MM.1S (cell line): ENCODE measurements at places on chromosomes 5 and 9.

DNA sequence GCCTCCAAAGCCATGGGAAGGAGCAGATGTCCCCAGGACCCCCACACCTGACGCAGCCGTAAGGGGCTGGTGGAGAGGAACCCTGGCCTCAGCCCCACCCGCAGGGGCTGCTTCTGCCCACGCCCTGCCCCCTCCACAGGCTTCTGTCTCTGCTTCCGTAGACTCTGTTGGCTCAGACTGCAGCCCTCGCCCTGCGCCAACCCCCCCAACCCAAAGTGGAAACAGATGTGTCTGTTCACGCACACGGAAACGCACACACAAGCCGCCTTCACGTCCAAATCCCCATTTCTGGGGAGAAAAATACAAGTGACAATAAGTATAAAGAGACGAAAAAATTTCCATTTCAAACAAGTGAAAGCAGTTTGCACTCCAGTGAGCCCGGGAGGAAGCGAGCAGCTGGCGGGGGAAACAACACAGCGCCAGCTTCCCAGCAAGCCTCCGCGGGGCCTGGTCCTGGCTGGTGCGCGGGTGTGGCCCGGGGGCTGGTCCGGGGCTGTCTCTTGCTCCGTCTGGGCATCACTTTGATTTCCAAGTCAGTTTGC, 32.6 kb upstream of the RXRA start:
- H3K36me3 ChIP-seq, result no peaks in the 10 kb centered on the region
- peaks cover 72% of the 10 kb centered on the region for H3K27me3 ChIP-seq
- H3K27ac ChIP-seq, result no peak overlapping the region
- H3K4me1 ChIP-seq, result no peaks in the 10 kb centered on the region
- no peak overlapping the region for H3K4me3 ChIP-seq

DNA sequence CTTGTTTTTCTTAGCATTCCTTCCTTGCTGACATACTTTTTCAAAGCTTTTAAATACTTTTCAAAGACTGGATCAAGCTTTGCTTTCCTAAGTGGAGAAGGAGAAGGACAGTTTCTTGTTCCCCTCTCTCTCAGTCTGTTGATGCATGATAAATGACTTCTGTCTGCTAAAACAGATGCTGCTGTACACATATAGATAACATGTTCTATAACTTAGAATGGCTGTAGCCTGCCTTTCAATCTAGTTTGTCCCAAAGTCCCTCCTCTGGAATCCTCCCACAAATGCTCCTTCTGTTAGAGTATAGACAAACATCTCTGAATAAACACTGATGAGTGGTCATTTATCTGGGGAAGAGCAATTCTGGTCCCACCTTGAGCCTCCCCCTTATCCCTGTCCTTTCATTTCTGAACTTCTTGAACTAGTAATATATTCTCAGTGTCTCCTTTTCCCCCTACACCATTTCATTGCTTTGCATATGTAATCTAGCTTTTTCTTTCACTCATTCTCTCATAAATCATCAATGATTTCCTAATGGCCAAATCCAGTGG, 5.4 kb upstream of the HEMGN start:
- H3K36me3 ChIP-seq, result no peaks in the 10 kb centered on the region
- no peak for DNase-seq
- no peaks in the 10 kb centered on the region for H3K27me3 ChIP-seq
- peaks cover 25% of the 10 kb centered on the region for H3K4me1 ChIP-seq
- no peak overlapping the region for H3K4me3 ChIP-seq

GRCh38 chr9:108477529-108478006, 378.2 kb downstream of the ACTL7B start:
- no peak for DNase-seq
- H3K4me3 ChIP-seq, result no peak overlapping the region
- no peaks in the 10 kb centered on the region for H3K4me1 ChIP-seq
- no peak overlapping the region for H3K27ac ChIP-seq
- H3K36me3 ChIP-seq, result no peaks in the 10 kb centered on the region

DNA sequence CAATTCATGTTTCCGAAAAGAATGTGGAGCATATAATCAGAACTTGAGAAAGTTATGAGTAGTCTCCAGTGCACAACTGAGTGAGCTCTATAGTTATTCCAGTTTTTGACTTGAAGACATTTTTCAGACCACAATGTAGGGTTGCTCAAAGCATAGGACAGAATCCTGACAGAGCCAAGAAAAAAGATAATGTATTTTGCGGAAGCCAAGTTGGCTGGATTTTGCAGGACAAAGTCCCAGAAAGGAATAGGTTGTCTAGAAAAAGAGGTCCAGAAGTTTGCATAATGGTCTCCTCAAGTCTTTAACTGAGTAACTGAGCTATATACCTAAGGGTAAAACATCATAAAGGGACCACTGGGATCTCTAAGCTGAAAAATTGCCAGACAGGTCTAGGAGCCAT, 1028.0 kb downstream of the TAF11L14 start:
- H3K27ac ChIP-seq, result no peak overlapping the region
- no peak overlapping the region for H3K4me3 ChIP-seq
- no peaks in the 10 kb centered on the region for H3K36me3 ChIP-seq

DNA sequence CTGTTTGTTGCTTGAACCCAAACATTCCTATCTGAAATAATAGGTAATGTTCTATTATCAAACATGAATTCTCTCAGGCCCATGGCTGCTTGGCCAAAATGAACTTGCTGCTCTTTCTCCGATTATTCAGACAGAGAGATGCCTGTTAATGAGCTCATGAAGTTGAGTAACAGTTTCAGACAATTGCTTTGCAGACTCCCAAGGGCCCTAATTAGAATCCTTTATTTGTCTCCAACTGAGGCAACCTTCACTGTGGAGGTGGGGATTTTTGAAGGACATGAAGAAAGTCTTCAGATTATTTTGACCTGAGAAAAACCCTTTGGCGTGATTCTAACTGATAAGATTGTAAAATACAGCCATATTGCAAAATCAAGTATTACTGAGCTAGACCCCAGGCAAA, 466.7 kb downstream of the NFIB start:
- no peak for DNase-seq
- H3K36me3 ChIP-seq, result no peaks in the 10 kb centered on the region
- no peaks in the 10 kb centered on the region for H3K27me3 ChIP-seq
- H3K27ac ChIP-seq, result no peak overlapping the region
- H3K4me1 ChIP-seq, result no peaks in the 10 kb centered on the region

GRCh38 chr9:129751841-129752801, 721 bp downstream of the PTGES start:
- no peak overlapping the region for H3K4me3 ChIP-seq
- peaks cover 93% of the 10 kb centered on the region for H3K27me3 ChIP-seq
- no peak overlapping the region for H3K27ac ChIP-seq
- no peaks in the 10 kb centered on the region for H3K36me3 ChIP-seq
- no peak for DNase-seq

- no peak overlapping the region for H3K4me3 ChIP-seq
- H3K36me3 ChIP-seq, result no peaks in the 10 kb centered on the region
- no peak for DNase-seq
- H3K27me3 ChIP-seq, result no peaks in the 10 kb centered on the region
- no peaks in the 10 kb centered on the region for H3K4me1 ChIP-seq
Observed at GRCh38 chr9:38201844-38202243, 132.8 kb upstream of the SHB start.

DNA sequence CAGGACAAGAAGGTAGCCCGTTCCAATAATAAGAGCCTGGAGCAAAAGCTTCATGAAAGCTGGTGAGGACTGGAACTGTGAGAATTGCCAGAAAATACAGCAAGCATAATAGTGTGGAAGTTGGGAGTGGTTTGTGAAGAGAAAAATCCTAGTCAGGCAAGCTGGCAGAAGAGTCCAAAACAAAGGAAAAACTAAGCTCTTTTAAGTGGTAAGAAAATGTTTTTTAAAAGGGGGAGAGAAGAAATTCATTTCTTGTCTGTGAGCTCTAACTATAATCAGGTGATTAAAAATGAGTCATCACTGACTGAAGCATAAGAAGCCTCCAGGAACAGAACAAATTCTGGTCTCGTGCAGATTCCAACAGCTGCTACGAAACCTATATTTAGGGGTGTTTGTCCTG, 102.6 kb downstream of the CAAP1 start:
- H3K4me3 ChIP-seq, result no peak overlapping the region
- DNase-seq, result no peak
- H3K27me3 ChIP-seq, result no peaks in the 10 kb centered on the region
- H3K36me3 ChIP-seq, result no peaks in the 10 kb centered on the region

- H3K36me3 ChIP-seq, result no peaks in the 10 kb centered on the region
- H3K27me3 ChIP-seq, result no peaks in the 10 kb centered on the region
- no peak overlapping the region for H3K27ac ChIP-seq
- H3K4me1 ChIP-seq, result peaks cover 34% of the 10 kb centered on the region
- H3K4me3 ChIP-seq, result no peak overlapping the region
Observed at GRCh38 chr5:56734091-56734694, 81.2 kb upstream of the MAP3K1 start.

- H3K4me3 ChIP-seq, result no peak overlapping the region
- no peak overlapping the region for H3K27ac ChIP-seq
- H3K4me1 ChIP-seq, result peaks cover 11% of the 10 kb centered on the region
- H3K36me3 ChIP-seq, result no peaks in the 10 kb centered on the region
Observed at GRCh38 chr9:74773886-74774479, 113.7 kb downstream of the TRPM6 start.

- no peaks in the 10 kb centered on the region for H3K4me1 ChIP-seq
- H3K4me3 ChIP-seq, result no peak overlapping the region
- no peak overlapping the region for H3K27ac ChIP-seq
- H3K36me3 ChIP-seq, result no peaks in the 10 kb centered on the region
- H3K27me3 ChIP-seq, result no peaks in the 10 kb centered on the region
Observed at GRCh38 chr5:113344973-113345940, 89.5 kb downstream of the TSSK1B start.

- H3K4me1 ChIP-seq, result no peaks in the 10 kb centered on the region
- no peak overlapping the region for H3K27ac ChIP-seq
- DNase-seq, result no peak
- no peaks in the 10 kb centered on the region for H3K36me3 ChIP-seq
- H3K27me3 ChIP-seq, result no peaks in the 10 kb centered on the region
- no peak overlapping the region for H3K4me3 ChIP-seq
Observed at GRCh38 chr5:99129768-99130501, 201.1 kb upstream of the CHD1 start.

- no peaks in the 10 kb centered on the region for H3K4me1 ChIP-seq
- no peak overlapping the region for H3K4me3 ChIP-seq
- H3K27ac ChIP-seq, result no peak overlapping the region
- H3K36me3 ChIP-seq, result peaks cover 16% of the 10 kb centered on the region
Observed at GRCh38 chr5:150052226-150052955, 34.0 kb downstream of the CSF1R start.

- no peak for DNase-seq
- H3K4me1 ChIP-seq, result peaks cover 4% of the 10 kb centered on the region; the same call in 1 of the 2 replicates
- H3K27ac ChIP-seq, result peak overlapping the region; percentile 58; the same call in 1 of the 2 replicates
- H3K27me3 ChIP-seq, result no peaks in the 10 kb centered on the region
Observed at GRCh38 chr9:128882677-128883603, 1.0 kb downstream of the LRRC8A start.

- H3K27ac ChIP-seq, result no peak overlapping the region
- no peak for DNase-seq
- no peaks in the 10 kb centered on the region for H3K36me3 ChIP-seq
Observed at GRCh38 chr9:110030632-110031031, 177.3 kb downstream of the C9orf152 start.

GRCh38 chr5:132027027-132027426, 15.6 kb upstream of the ACSL6 start:
- H3K27ac ChIP-seq, result no peak overlapping the region
- H3K36me3 ChIP-seq, result no peaks in the 10 kb centered on the region
- H3K4me3 ChIP-seq, result no peak overlapping the region
- H3K4me1 ChIP-seq, result no peaks in the 10 kb centered on the region
- peaks cover 36% of the 10 kb centered on the region for H3K27me3 ChIP-seq

DNA sequence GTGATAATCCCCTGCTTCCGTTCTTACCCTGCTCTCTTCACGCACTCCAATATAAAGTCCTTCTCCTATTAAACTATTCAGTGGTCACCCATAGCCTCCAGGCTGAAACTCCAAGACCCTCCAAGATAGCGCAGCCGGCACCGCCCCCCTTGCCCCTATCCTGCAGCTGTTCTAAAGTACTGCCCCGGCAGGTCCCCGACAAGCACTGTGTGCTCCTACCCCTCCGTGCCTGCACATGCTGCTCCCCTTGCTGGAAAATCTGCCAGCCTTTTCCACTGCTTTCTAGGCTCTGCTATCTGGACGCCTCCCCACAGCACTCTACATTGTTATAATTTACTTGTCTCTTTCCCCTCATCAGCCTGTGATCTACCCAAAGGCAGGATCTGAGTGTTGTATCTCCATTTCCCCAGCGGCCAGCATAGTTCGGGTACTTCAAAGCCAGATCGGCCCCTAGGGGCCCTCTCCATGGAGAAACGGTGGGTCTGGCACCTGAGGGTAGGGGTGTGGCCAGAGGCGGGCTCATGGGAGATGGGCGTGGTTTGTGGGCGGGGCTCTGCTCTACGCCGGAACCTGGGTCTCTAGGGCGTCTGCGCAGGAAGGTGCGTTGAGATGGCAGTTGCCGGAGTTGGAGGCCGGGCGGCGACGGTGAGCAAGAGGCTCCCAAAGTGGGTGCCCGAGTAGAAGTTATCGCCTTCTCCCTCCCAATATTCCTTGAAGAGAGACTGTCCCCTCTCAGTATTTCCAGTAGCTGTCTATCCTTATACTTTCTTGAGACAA, 83.5 kb upstream of the RUSC2 start:
- H3K27ac ChIP-seq, result no peak overlapping the region
- DNase-seq, result no peak
- H3K4me1 ChIP-seq, result no peaks in the 10 kb centered on the region

- H3K36me3 ChIP-seq, result no peaks in the 10 kb centered on the region
- H3K4me3 ChIP-seq, result no peak overlapping the region
- peaks cover 14% of the 10 kb centered on the region for H3K4me1 ChIP-seq
- H3K27me3 ChIP-seq, result no peaks in the 10 kb centered on the region
- H3K27ac ChIP-seq, result no peak overlapping the region
- DNase-seq, result no peak
Observed at GRCh38 chr5:53257806-53258373, 148.3 kb upstream of the MOCS2 start.

DNA sequence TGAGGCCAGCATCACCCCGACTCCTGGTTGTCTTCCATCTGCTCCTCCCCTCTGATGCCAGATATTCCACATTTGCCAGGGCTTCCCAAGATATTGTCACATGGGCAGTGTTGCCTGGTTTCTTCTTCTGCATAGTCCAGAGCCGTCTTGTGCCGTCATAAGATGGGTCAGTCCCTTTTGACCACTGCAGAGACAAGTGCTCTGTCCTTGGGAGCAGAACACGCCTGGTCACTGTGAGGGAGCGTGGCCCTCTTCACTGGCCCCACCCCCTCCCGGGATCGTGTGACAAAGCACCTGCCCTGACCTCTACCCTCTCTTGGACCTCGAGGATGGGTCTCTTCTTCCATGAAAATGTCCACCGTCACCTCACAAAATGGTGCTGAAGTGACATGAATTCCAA, 41.6 kb downstream of the UBE2QL1 start:
- no peaks in the 10 kb centered on the region for H3K27me3 ChIP-seq
- no peak overlapping the region for H3K27ac ChIP-seq
- DNase-seq, result no peak
- H3K36me3 ChIP-seq, result peaks cover 12% of the 10 kb centered on the region; the same call in 1 of the 2 replicates

GRCh38 chr5:134553821-134554267, 28.4 kb downstream of the JADE2 start:
- no peak for DNase-seq
- no peaks in the 10 kb centered on the region for H3K4me1 ChIP-seq
- H3K4me3 ChIP-seq, result no peak overlapping the region
